ENCODE measurements at places on chromosomes 3 and 15.
A peak's percentile ranks its signal among the peaks of the same experiment; 100 is the strongest.

DNA sequence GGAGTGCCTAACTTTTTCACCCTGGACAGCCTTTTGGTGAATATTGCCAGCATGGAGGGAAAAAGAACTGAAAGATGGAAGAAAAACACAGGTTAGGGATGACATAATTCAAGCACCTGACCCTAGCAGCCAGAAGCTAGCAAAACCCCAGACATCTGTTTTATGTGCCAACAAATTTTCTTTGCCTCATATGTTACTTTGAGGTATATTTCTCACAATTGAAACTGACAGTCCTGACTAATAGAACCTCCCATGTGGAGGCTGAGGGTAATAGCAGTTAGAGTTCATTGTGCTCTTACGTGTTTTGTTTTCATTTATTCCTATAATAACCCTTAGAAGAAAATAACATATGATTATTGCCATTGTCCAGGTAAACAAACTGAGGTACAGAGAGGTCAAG is 71.5 kb upstream of the SLC25A26 start:
- DNase-seq: no peak

GRCh38 chr3:148974726-148975125 is 16.6 kb upstream of the GYG1 start:
- DNase-seq: no peak

- no peak for DNase-seq
These were observed 45.4 kb upstream of the TIPARP start for GRCh38 chr3:156628836-156629618.

DNA sequence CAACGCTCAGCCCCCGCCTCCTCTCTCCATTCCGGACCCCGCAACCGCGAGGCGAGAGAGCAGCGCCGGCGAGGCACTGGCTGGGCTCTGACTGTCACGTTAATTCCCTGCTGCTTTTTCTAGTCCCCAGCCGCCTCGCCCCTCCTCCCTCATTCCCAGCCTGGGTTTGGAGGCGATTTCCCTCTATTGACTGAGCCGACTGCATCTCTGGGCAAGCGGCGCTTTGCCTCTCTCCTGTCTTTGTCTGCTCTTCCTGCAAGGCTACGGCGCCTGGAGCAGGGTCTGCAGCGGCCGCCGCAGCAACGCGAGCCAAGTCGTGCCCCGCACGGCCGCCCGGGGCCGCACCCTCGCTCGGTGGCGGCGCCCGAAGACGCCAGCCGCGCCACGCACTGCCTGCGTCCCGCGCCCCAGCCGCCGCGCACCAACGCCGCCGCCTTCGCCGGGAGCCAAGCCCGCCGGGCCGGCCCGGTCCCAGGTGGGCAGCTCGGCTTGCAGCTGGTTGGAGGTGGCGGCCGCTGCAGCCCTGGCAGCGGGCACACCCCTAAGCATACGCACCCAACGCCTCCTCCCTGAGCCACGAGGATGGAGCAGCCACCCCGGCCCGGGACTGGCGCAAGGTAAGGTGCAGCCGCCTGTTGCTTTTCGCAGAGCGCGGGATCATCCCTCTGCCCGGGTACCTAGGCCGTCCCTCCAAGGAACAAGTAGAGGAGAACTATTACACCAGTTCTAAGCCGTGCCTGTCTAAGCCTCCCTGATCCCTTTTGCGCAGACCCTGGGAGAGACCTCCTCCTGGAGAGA is at the start of gene LRRC3B:
LRRC3B (plus strand) TSS at position 152 of the 798 bp plus-strand sequence. CDS start 86,901 bp downstream, outside the sequence.
- DNase-seq: no peak

DNA sequence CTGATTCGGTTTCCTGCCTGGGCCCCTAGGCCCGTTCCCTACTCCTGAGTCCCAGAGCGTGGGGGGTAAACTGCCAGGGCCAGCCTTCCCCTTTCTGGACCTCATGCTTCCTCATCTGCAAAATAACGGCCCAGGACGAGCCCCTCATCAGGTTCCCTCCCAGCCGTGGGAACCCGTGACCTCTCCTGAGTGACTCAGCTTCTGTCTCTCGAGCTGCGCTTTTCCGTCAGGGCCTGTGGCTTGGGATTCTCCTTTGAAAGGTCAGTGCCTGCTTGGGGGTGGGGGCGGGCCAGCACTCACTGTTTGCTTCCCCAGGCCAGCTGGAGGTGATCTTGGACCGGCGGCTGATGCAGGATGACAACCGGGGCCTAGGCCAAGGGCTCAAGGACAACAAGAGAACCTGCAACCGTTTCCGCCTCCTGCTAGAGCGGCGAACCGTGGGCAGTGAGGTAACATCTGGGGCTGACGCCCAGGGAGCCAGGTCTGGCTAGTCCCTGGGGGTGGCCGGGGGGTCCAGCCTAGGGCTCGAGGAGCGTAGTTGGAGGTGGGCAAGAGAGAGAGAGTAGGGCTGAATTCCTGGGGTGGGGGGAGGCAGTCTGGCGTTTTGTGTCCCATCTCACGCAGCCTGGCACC is 12.8 kb downstream of the MAN2A2 start:
- no peak for DNase-seq

DNA sequence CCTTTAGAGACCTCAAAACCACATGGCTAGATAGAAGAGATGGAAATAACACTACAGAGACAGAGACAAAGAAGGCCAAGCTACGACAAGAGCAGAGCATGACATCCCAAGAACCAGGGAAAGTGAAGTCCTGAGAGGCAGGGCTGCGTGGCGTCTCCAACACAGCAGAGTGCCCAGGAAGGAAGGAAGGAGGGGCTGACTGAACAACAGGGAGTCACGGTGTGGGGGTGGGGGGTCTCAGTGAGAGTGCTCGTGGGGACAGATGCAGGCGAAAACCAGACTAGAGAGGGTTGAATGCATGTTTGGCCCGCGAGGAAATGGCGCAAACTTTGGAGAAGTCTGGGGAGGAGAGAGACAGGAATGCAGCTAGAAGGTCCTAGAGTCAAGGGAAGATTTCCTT is 44.0 kb downstream of the ADAMTS17 start:
- DNase-seq: no peak

DNA sequence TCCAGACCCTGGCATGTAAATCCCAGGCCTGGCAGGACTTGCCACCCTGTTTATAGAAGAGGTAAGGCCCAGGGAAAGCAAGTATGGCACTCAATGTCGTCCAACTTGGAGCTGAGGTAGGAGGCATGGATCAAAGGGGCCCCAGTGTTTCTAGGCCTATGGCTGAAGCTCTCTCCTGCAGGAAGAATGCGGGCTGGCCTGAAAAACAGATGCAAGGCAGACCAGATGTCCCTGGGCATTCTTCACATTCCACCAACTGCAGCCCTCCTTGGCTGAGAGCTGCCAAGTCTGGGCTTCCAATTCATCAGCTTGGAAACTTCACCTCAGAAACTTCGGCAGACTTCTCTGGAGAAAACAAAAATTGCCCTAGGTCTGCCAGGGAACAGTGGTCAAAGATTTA is 22.2 kb downstream of the MESD start:
- no peak for DNase-seq

DNA sequence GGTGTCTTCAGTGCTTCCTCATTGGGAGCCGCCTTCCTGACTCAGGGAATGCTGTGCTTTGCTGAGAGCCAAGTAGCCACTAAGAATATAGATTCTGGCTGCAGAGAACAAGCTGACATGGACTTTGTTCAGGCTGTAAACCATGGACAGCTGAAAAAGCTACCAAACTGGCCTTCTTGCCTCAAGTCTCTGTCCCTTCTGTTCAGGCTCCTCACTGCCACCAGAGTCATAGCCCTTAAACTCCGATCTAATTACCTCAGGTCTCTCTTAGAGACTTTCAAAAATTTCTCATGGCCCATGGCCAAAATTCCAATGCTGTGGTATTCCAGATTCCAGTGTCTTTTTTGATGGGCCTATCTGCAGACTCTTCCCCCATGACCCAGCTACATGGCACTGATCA is 19.4 kb upstream of the PTX3 start:
- no peak for DNase-seq

DNA sequence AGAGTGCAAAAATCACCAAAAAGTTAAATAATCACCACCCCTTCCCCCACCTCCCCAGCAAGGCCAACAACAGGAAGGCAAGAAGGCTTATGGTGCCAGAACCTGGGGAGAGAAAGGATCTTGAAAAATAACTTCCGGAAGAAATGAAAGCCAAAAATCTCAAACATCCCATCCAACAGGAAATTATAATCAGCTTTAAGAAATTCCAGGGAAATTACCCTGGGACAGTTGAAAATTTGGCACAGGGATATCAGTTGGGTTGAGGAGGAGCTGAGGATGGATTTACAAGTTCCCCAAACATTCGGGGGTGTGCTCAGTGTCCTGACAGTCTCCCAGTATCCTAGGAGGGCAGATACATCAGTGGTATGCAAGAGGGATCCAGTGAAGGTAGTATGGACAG is 82.7 kb downstream of the POLR2M start:
- no peak for DNase-seq

- DNase-seq: peak; percentile 68
These were observed 29.2 kb downstream of the AP3B2 start for GRCh38 chr15:82680200-82681102.

DNA sequence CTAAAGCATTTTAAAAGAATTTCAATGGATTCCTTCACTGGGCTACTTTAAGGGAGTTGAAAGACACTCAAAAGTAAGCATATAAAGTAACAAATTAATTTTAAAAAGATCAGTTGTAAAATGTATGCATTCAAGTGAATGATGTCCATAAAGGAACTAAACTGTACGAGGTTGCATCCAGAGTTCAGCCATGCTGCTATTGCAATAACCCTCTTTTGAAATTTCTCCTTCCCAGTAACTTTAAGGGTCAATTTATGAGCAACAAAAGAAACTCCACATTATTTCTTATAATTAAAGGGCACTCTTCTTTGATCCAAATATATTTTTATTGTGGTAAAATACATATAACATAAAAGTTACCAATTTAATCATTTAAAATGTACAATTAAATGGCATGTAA is 22.9 kb downstream of the BTLA start:
- DNase-seq: no peak

DNA sequence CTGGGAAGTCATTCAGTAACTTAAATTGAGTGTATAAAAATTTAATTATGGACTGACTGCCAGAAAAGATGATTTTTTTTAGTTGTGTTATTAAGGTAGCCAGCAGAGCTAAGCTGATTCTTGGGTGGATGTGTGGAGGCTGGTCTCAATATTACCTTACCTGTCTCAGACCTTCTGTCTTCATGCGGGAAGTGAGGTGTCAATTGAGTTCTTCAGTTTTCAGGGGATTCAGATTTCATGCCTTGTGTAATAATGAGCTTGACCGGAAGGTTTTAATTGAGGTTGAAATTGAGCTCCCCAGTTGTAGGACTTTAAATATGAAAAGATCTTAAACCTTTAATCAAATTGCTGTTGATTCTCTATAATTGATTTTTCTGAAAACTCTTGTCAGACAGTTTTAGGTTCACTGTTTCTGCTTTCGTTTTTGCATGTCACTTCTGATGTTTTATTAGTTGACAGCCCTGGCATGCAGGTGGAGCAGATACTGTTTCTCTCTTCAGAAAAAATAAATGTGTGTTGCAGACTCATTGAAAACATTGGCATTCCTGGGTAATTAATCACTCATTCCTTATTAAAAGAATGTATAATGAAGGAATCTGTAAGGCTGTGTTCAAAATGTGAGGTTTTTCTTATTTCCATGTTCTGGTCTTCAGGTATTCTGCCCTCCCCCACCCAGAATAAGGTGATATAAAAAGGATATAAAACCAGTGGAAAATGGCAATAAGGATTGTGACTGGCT is 54.5 kb downstream of the PSMD6 start:
- no peak for DNase-seq

- DNase-seq: no peak
These were observed 240.2 kb downstream of the SCAPER start for GRCh38 chr15:76664895-76665294.

DNA sequence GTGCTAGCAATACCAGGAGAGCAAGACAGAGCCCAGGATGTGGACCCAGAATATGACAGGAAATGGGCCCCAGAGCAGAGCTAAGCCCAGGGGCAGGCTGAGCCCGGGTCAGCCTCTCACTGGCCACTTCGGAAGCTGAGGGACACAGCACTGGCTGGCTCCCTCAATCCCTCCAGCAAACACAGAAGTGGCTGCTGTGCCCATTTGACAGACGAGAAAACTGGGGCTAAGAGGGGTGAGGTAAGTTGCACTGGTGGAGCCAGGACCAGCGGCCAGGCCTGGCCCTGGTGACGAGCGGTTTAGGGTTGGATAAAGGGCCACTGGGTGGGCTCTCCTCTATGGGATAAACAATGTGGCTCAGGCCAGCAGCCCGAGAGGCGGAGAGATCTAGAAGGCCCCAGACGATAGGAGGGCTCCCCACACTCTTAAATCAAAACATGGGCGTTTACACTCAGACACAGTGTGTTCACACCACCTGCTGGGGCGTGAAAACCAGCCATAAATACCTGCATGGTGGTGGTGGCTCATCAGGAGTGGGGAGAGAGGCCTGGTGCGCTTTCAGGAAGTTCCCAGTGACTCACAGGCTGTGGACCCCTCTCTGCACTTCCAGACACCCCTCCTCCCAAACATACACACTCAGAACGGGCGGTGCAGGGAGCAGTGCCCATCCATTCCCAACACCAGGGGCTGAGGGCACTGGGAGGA is 12.0 kb upstream of the LINGO1 start:
- no peak for DNase-seq

DNA sequence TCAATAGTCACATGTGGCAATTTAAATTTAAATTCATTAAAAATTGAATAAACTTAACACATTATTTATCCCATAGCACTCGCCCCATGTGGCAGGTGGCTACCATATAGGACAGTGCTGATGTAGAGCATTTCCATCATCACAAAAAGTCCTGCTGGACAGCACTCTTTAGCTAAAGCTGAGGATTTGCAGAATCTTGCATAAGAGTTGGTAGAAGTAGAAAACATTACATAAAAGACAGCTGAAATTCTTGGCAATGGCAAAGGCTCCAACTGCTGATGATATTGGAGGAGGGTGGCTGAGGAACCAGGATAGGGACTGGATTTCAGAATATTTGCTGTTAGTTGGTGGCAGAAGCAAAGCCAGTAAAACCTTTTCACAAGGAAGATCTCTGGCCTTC is 230.7 kb upstream of the SATB1 start:
- DNase-seq: no peak

GRCh38 chr3:40557575-40558161 is 32.9 kb downstream of the ZNF621 start:
- no peak for DNase-seq

- DNase-seq: no peak
These were observed 16.0 kb upstream of the CRABP1 start for GRCh38 chr15:78324144-78324543.

- no peak for DNase-seq
These were observed 104.8 kb downstream of the FBN1 start for GRCh38 chr15:48540756-48541155.

DNA sequence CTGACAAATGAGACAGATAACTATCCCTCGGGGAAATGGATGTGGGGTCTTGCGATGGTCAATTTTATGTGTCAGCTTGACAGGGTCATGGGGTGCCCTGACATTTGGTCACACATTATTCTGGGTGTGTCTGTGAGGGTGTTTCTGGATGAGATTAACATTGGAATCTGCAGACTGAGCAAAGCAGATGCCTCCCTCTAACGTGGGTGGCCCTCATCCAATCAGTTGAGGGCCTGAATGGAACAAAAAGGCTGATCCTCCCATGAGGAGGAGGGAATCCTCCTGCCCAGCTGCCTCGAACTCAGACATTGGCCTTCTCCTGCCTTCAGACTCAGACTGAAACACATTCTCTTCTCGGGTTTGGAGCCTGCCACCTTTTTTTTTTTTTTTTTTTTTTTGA is 69.0 kb downstream of the MINAR1 start:
- DNase-seq: no peak

Data from stimulated activated CD4-positive, alpha-beta T cell treated with anti-CD3 and anti-CD28 coated beads, Interleukin-1b, Interleukin-23, amount 100 ng/mL, for 1 hour (primary cell).